Posterior vena cava (tissue), 2 donors: ENCODE measurements at places on chromosomes 13 and 19. TPM values are rescaled to one million over a fixed set of nuclear protein-coding genes. Genes with fewer than 3 reads are reported as not detected.

- no peak for DNase-seq
These were observed 30.0 kb downstream of the MYO9B start for GRCh38 chr19:17105556-17105955.

Gene ZNF563
- total RNA-seq: 2.9 TPM

Gene PIN1
- 54.0 TPM for total RNA-seq

DNA sequence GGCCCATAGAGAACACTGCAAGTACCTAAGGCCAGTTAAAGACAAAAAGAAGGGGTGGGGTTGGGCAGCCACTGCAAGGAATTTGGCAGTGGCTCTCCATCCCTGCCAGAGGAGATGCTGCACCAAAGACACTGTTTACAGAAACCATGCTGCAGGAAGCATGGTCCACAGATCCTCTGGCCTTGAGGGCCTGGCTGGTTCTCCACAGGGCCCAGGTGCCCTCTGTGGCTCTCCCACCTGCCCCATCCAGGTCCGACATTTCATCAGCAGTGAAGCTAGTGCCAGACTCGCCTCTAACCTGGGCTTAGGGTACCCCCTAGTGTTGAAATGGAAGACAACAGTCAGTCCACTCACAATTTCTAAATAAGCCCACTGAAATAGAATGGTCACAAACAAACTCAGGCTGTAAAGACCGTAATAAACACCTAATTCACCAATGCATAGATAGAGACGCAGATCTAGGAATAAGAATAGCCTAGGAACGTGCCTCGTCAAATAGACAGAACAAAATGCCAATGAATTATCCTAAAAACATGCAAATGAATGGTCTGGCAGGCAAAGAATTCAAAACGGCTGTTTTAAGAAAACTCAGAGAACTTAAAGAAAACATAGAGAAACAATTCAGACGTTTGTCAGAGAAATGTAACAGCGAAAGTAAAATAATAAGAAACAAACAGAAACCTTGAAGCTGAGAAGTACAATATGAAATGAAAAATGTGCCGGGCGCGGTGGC, 23.3 kb downstream of the LYPD4 start:
- no peak for DNase-seq
